ENCODE measurements at places on chromosomes 6 and 20.

GRCh38 chr20:48172357-48172702 is 387.0 kb upstream of the SULF2 start:
- no peak for DNase-seq

GRCh38 chr6:160348223-160349019 is at the start of gene SLC22A3:
TSS of gene SLC22A3 (plus strand) at chr6:160348378. CDS start at chr6:160348420, 42 bp downstream.
- no peak for DNase-seq

DNA sequence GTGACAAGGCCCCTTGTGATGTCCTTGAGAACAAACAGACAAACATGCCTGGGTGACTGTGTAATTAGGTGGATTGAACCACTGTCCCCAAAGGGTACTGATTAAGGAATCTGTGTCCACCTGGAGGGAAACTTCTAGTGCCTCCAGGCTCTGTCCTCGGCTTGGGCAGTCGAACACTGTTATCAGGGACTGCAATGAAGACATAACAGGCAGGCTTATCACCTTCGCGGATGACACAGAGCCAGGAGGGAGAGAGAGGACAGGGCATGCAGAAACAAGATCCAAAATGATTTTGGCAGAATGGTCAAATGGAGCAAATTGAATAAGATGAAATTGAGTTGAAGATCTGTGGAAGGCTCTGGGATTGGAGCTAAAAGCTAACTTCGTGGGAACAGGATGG is 60.9 kb upstream of the ZFAND3 start:
- DNase-seq: no peak

GRCh38 chr20:60191014-60191413 is 232.8 kb downstream of the CDH26 start:
- no peak for DNase-seq

DNA sequence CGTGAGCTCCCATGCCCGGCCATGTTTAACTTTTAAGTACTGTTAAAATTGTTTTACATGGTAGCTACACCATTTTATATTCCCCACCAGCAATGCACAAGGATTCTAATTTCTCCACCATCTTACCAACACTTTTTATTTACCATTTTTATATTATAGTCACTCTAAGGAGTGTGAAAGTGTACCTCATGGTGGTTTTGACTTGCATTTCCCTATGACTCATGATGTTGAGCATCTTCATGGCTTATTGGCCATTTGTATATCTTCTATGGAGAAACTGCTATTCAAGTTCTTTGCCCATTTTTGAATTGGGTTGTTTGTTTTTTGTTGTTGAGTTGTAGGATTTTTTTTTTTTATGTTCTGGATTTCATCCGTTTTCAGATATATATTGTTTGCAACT is 15.6 kb upstream of the BPHL start:
- DNase-seq: no peak

DNA sequence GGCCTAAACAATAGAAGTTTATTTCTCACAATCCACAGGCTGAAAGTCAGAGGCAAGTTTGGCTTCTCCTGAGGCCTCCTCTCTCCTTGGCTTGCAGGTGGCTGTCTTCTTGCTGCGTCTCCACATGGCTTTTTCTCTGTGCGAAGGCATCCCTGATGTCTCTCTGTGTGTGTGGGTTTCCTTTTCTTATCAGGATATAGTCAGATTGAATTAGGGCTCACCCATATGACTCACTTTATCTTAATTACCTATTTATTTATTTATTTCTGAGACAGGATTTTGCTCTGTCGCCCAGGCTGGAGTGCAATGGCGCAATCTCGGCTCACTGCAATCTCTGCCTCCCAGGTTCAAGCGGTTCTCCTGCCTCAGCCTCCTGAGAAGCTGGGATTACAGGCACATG is 30.7 kb downstream of the LINC00237 start:
- DNase-seq: no peak

DNA sequence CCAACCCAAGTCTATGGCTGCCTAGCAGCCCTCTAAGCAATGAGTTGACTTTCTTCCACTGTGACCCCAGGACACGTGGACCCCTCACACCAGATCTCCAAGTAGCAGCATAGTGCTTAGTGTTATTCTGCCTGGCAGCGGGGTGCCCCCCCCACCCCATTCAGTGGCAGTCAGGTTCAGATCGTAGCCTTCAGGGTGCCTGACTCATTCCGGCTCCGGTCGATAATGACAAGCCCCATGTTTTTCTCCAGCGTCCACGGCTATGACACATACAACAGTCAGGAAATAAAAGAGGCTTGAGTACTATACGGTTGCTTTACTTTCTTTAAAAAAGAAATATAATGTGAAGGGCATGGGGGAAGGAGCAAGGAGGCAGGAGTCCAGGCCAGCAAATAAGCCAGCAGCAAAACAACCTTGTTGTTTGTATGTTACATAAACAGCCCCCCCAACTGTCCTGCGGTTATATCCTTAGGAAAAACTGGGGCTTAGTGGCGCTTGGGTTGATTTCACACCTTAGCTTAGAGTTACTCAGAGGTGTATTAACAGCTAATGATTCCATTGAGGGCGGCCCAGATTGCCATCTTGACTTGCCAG is 23.1 kb downstream of the GNAS start:
- DNase-seq: no peak

All from NCI-H345 (cell line).